Activated CD4-positive, alpha-beta T cell treated with anti-CD3 and anti-CD28 coated beads for 36 hours (primary cell): ENCODE measurements at places on chromosomes 12 and 14. TPM values are rescaled to one million over a fixed set of nuclear protein-coding genes. Genes with fewer than 3 reads are reported as not detected.

DNA sequence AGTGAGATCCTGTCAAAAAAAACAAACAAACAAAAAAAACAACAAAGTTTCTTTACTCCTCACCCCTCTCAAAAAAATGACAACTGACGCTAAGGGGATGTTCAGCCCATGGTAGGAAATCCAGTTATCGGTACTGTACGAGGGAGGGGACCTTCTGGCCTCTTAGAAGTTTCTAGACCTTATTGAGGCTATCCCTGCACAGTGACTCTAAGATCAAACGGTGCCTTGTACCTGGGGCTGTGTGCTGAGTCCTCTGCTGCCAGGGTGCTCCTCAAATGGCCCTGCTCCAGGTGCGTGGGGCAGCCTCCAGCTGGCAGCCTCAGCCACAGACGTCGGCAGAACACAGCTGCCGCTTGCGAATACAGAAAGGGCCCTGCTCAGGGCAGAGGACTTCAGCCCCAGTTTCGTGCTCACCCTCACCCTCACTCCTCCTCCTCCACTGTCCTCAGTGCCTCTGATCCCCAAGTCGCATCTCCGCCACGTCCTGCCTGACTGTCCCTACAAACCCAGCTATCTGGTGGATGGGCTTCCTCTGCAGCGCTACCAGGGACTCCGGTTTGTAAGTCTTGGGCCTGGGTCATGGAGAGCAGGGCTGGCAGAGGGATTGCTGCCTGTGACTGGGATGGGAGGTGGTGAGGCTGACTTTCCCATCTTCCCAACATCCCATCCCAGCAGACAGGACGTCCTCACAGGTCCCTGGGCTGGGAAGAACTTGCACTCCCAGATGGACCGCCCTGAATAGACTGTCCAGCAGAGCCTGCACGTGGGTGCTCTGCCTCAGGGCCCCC, 90.9 kb downstream of the B4GALNT3 start:
- H3K4me3 ChIP-seq = no peak overlapping the region
- H3K4me1 ChIP-seq = peaks cover 51% of the 10 kb centered on the region
- H3K27ac ChIP-seq = no peak overlapping the region
- H3K36me3 ChIP-seq = peaks cover 6% of the 10 kb centered on the region

DNA sequence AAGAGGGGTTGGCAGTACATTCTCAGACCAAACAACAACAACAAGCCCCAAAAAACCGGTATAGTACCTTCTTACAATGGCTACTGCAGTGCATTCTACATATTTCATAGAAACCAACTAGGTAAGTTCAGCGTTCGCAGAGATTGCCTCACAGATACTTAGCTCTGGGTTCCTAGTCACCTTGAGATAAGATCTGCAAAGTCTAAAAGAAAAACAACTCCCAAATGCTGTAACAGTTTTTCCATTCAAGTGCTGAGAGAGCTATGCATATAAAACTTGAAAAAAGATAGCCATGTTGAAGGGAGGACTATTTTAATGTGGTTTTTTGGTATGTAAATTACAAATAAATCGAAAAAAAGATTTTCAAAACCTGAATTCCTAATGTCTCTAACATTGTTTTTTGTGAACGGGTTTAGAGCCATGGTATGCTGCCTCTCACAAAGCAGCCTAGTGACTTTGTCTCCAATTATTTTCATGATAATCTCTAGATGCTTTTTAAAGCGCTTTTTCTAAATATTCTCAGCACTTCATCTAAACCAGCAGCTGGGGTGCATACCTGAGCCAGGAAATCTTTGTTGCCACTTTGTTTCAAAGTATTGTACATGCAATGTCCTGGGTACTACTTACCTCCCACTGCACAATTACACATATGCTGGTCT, 56.6 kb upstream of the CRACR2A start:
- DNase-seq = no peak
- no peak overlapping the region for H3K4me3 ChIP-seq
- no peaks in the 10 kb centered on the region for H3K27me3 ChIP-seq
- no peak overlapping the region for H3K27ac ChIP-seq
- H3K36me3 ChIP-seq = peaks cover 5% of the 10 kb centered on the region

DNA sequence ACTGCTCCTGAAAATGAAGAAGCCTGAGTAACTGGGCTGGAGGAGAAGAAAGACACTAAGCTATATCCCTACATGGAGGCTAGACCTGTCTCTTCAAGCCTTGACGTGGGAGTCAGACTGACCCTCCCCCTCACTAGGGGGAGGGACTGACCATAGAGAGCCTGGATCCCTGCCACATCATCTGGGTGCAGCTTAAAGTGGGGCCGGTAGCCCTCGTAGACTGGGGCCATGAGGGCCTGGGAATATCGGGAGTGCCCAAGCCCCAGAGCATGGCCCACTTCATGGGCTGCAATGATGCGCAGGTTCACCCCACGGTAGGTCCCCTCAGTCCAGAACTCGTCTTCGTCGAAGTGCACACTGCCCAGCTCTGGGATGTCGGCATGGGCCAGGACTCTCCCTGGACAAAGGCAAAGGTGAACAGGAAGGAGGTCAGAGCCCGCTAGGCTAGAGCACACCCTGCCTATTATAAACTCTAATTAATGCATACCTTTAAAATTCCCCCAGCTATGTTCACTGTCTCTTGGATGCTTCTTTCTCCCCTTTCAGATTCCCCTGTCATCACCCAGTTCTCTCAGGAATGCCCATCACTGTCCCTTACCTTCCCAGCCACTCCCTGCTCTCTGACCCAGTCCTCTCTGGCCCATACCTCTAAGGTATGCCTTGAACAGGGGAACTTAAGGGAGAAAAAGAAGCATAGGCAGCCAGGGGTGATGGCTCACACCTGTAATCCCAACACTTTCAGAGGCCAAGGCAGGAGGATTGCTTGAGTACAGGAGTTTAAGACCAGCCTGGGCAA, 3.2 kb downstream of the MMP19 start:
- DNase-seq = no peak
- no peaks in the 10 kb centered on the region for H3K36me3 ChIP-seq
- H3K4me1 ChIP-seq = no peaks in the 10 kb centered on the region
- no peaks in the 10 kb centered on the region for H3K27me3 ChIP-seq
- H3K27ac ChIP-seq = no peak overlapping the region

GRCh38 chr14:99672506-99673304, 11.4 kb upstream of the CYP46A1 start:
- no peaks in the 10 kb centered on the region for H3K4me1 ChIP-seq
- H3K27me3 ChIP-seq = peaks cover 7% of the 10 kb centered on the region
- no peak overlapping the region for H3K27ac ChIP-seq
- no peak for DNase-seq

GRCh38 chr14:101187816-101188570, 284.5 kb upstream of the RTL1 start:
- DNase-seq = no peak
- no peak overlapping the region for H3K4me3 ChIP-seq
- no peaks in the 10 kb centered on the region for H3K36me3 ChIP-seq
- H3K27me3 ChIP-seq = peaks cover 2% of the 10 kb centered on the region
- no peaks in the 10 kb centered on the region for H3K4me1 ChIP-seq

GRCh38 chr14:24369907-24370687, 2.1 kb downstream of the NFATC4 start:
- no peak overlapping the region for H3K27ac ChIP-seq
- H3K4me3 ChIP-seq = no peak overlapping the region
- peaks cover 33% of the 10 kb centered on the region for H3K27me3 ChIP-seq
- peaks cover 28% of the 10 kb centered on the region for H3K4me1 ChIP-seq
- no peaks in the 10 kb centered on the region for H3K36me3 ChIP-seq

GRCh38 chr12:40012711-40013110, 93.2 kb downstream of the SLC2A13 start:
- no peak overlapping the region for H3K4me3 ChIP-seq
- no peak overlapping the region for H3K27ac ChIP-seq
- no peaks in the 10 kb centered on the region for H3K27me3 ChIP-seq
- DNase-seq = no peak
- H3K4me1 ChIP-seq = peaks cover 16% of the 10 kb centered on the region

GRCh38 chr12:131421509-131422186, 289.2 kb upstream of the SFSWAP start:
- H3K36me3 ChIP-seq = no peaks in the 10 kb centered on the region
- no peak overlapping the region for H3K27ac ChIP-seq
- DNase-seq = no peak
- peaks cover 2% of the 10 kb centered on the region for H3K27me3 ChIP-seq
- no peak overlapping the region for H3K4me3 ChIP-seq
- H3K4me1 ChIP-seq = no peaks in the 10 kb centered on the region

- H3K4me3 ChIP-seq = no peak overlapping the region
- peaks cover 80% of the 10 kb centered on the region for H3K4me1 ChIP-seq
- H3K27ac ChIP-seq = no peak overlapping the region
- no peak for DNase-seq
- H3K27me3 ChIP-seq = no peaks in the 10 kb centered on the region
Observed at GRCh38 chr14:61467296-61467695, 145.9 kb downstream of the PRKCH start.

GRCh38 chr14:58763210-58763609, 125.4 kb downstream of the DACT1 start:
- no peaks in the 10 kb centered on the region for H3K36me3 ChIP-seq
- H3K27me3 ChIP-seq = no peaks in the 10 kb centered on the region
- H3K4me3 ChIP-seq = no peak overlapping the region
- H3K27ac ChIP-seq = no peak overlapping the region

DNA sequence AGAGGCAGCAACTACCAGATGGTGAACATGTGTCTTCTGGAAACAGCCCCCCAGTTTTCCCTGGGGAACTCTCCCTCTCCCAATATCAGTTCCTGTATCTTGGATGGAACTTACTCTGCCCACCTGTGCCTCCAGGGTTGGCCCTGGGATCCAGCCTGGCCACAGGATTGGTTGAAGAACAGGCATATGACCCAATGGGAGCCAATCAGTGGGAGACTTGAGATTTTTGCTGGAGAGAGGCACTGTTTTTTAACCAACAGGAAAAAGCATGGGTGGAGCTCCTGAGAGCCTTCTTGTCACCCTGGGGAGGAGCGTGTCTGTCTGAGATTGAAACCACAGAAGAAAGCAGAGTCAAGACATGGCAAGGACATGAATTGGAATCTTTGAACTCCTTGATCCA, 33.6 kb upstream of the COX6A1 start:
- H3K4me3 ChIP-seq = no peak overlapping the region
- DNase-seq = no peak
- H3K27ac ChIP-seq = no peak overlapping the region
- peaks cover 4% of the 10 kb centered on the region for H3K27me3 ChIP-seq
- H3K4me1 ChIP-seq = peaks cover 4% of the 10 kb centered on the region

DNA sequence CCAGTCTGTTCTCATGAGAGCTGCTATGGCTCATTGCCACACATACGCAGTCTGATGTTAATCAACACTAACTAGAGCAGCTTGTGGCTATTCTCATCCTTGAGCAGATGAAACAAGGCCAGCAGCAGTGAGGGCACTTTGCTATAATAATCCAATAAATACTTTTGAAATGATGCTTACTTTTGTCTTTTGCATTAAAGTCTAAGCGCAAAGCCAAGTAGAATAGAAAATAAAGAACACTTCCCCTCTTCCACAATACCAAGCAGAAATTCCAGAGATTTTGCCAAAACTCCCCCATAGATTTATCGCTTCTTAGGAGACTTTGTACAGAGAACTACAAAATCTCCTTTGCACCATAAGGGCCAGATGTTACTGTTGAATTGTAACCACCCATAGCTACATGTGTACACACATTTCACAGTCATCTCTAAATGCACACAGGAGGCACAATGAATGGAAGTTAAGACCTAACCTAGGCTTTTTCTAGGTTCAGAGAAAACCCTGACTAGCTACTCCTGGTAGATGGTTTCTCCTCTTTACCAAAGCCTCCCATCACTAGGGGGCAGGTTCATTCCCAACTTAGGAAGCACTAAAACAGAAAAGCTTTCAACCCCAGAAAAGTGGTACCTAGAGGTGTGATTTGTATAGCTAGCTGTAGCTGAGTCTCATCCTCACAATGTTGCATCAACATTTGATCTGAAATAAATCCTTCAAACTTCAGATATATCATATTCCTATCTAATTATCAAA, 119.3 kb downstream of the HMGA2 start:
- no peak overlapping the region for H3K27ac ChIP-seq
- no peaks in the 10 kb centered on the region for H3K36me3 ChIP-seq
- no peaks in the 10 kb centered on the region for H3K4me1 ChIP-seq
- DNase-seq = no peak

- no peaks in the 10 kb centered on the region for H3K27me3 ChIP-seq
- no peaks in the 10 kb centered on the region for H3K4me1 ChIP-seq
- H3K36me3 ChIP-seq = peaks cover 28% of the 10 kb centered on the region
Observed at GRCh38 chr12:28512876-28513275, 322.6 kb downstream of the CCDC91 start.

DNA sequence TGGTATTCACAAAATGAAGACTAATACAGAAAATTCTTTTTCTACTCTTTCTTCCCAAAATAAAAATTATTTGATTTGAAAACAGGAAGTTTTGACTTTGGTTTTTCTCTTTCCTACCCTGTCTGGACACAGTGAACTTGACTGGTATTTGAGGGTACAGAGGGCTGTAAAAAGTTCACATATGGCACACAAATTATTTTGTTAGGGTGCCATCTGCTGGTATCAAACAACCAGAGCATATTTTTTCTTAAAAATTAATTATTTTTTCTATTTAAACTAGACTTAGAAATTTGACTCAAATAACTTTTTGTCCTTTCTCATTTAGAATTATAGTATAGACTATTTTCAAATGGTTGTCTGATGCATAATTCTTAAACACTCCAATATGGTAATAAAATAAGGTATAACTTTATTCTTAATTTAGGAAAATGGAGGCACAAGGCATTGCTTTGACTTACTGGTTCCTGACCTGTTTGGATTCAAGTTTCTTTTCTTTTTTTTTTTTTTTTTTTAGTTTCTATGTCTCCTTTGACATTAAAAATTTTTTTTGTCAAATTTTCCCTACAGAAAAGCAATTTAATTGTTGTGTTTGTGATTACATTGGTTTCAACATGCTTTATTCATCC, 390.6 kb downstream of the PRKD1 start:
- H3K4me3 ChIP-seq = no peak overlapping the region
- no peaks in the 10 kb centered on the region for H3K27me3 ChIP-seq
- DNase-seq = no peak
- H3K36me3 ChIP-seq = no peaks in the 10 kb centered on the region

DNA sequence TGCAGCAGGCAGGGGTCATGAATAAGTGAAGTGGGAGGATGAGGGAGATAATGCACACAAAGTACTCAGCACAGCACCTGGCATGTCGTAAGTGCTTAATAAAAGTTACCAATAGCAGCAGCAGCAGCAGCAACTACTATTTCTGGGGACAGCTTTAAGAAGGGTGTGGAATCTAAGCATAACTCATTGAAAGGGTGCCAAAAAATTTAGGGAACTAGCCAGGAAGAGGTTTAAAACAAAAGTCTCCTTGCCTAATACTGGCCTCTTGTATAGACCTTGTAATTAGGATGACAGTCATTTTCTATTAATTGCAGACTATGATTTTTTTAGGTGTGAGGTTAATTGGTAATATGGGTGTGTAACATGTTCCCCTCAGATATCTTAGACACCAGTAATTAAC, 179.9 kb downstream of the PTPN11 start:
- no peak overlapping the region for H3K27ac ChIP-seq
- no peak for DNase-seq
- no peaks in the 10 kb centered on the region for H3K4me1 ChIP-seq
- H3K27me3 ChIP-seq = peaks cover 23% of the 10 kb centered on the region

The SERPINA4 gene
- not detected for total RNA-seq

The GLIPR1L1 gene
- total RNA-seq = not detected

The MAPK1IP1L gene
- 180 TPM for total RNA-seq

The PAPLN gene
- 0.30 TPM for total RNA-seq

The PELI2 gene
- 2.2 TPM for total RNA-seq

The KCNK10 gene
- total RNA-seq = not detected

The SLC25A21 gene
- not detected for total RNA-seq
